ENCODE measurements at places on chromosomes 1 and 21. TPM values are rescaled to one million over a fixed set of nuclear protein-coding genes. Genes with fewer than 3 reads are reported as not detected.

DNA sequence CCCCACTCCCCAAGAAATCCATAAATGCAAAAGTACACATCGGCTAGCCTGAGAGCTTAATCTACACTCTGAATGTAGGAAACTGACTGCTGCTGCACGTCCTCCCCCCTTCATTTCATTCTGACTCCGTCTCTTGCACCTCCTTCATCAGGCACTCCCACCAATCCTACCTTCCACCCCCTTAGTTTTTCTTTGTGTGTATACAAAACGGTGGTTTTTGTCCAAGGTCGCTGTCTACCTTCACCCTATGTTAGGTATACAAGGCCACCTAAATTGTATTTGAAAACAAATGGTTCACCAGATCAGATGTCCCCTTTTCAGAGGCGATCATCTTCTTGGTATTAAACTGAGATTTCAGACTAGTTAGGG is 1.9 kb downstream of the WDR26 start:
- H3K27me3 ChIP-seq, result no peaks in the 10 kb centered on the region
- peak; percentile 24 for DNase-seq
- peaks cover 61% of the 10 kb centered on the region for H3K4me1 ChIP-seq
- H3K27ac ChIP-seq, result peak overlapping the region; percentile 84
- peaks cover 41% of the 10 kb centered on the region for H3K36me3 ChIP-seq

DNA sequence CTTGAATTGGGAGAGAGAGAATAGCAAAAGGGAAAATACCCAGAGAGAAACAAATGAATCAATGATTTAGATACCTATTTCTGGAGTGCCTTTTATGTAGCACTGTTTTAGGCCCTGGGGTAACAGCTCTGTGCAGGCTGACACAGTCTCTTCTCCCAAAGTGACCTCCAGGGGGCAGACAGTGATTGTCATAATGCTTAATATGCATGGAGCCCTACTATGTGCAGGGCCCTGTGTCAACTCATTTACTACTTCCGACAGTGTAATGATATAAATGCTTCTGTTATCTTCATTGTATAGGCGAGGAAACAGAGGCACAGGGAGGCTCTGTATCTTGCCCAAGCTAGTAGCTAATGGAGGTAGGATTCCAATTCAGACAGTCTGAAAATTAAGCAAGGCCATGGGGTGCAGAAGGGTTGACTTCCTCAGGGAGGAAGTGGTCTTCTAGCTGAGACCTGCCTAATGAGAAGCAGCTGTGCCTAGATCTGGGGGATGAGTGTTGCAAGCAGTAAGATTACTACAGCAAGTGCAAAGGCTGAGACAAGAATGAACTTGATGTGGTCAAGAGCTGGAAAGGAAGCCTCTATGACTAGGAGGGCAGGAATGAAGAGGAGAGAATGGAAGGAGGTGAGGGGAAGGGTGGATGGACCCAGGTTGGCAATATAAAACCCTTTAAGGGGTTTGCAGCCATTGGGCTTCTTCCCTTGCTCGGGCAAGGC is 16.2 kb upstream of the SERINC2 start:
- H3K4me3 ChIP-seq, result no peak overlapping the region
- no peaks in the 10 kb centered on the region for H3K36me3 ChIP-seq
- DNase-seq, result no peak
- H3K27me3 ChIP-seq, result peaks cover 7% of the 10 kb centered on the region

- no peak overlapping the region for H3K4me3 ChIP-seq
- H3K27ac ChIP-seq, result no peak overlapping the region
- H3K36me3 ChIP-seq, result no peaks in the 10 kb centered on the region
- no peaks in the 10 kb centered on the region for H3K4me1 ChIP-seq
- DNase-seq, result no peak
- no peaks in the 10 kb centered on the region for H3K27me3 ChIP-seq
These were observed 54.1 kb downstream of the C8A start for GRCh38 chr1:56908619-56909221.

DNA sequence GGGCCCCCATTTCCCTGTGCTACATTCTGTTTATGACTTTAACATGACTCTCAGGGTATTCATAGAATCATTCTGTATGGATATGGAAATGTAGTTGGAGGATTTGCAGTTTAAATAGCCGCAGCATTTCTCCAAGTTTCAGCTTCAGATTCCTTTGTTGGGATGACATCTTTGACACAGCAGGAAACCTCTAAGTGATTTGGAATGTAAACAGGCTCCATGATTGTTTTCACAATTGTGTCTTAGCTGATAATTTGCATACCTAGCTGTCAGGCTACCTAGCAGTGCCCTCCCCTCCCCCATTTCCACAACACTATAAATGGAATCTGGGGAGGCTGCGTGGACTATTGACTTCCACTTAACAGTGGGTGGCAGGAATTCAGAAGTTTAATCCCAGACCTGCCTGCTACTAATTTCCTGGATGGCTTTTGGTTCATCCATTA is 290.2 kb downstream of the HLX start:
- DNase-seq, result no peak
- H3K36me3 ChIP-seq, result no peaks in the 10 kb centered on the region

- peaks cover 4% of the 10 kb centered on the region for H3K36me3 ChIP-seq
- H3K27ac ChIP-seq, result no peak overlapping the region
- H3K27me3 ChIP-seq, result peaks cover 30% of the 10 kb centered on the region
- no peak overlapping the region for H3K4me3 ChIP-seq
- peaks cover 14% of the 10 kb centered on the region for H3K4me1 ChIP-seq
- no peak for DNase-seq
These were observed 32.1 kb downstream of the SH3BP5L start for GRCh38 chr1:248793592-248793991.

Gene LRRIQ3
- 0.63 TPM for total RNA-seq

GRCh38 chr1:184970691-184971161 is 3.6 kb downstream of the NIBAN1 start:
- no peak overlapping the region for H3K4me3 ChIP-seq
- peaks cover 64% of the 10 kb centered on the region for H3K4me1 ChIP-seq
- no peak for DNase-seq
- no peaks in the 10 kb centered on the region for H3K27me3 ChIP-seq
- no peak overlapping the region for H3K27ac ChIP-seq

Gene FAM43B
- total RNA-seq, result not detected

Gene ADORA1
- total RNA-seq, result 0.40 TPM

GRCh38 chr1:114000406-114000805 is 21.1 kb downstream of the OLFML3 start:
- H3K36me3 ChIP-seq, result peaks cover 2% of the 10 kb centered on the region
- no peak for DNase-seq
- peaks cover 17% of the 10 kb centered on the region for H3K27me3 ChIP-seq
- H3K27ac ChIP-seq, result no peak overlapping the region

DNA sequence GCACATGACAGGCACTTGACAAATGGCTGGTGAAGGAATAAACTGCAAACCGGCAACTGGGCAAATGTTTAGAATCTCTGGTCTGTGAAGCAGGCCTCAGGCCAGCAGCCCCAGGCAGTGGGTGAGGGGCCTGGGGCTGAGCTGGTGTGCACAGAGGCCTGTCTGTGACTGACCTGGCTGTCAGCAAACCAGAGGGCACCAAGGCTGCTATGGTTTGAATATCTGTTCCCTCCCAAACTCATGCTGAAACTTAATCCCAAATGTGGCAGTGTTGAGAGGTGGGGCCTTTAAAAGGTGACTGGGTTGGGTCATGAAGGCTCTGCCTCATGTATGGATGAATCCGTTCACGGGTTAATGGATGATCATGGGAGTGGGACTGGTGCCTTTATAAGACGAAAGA is 139.8 kb downstream of the DMRTB1 start:
- H3K27ac ChIP-seq, result no peak overlapping the region
- H3K4me1 ChIP-seq, result peaks cover 3% of the 10 kb centered on the region
- H3K36me3 ChIP-seq, result no peaks in the 10 kb centered on the region
- H3K27me3 ChIP-seq, result no peaks in the 10 kb centered on the region
- no peak overlapping the region for H3K4me3 ChIP-seq
